ENCODE measurements at places on chromosomes 1 and 21. TPM values are rescaled to one million over a fixed set of nuclear protein-coding genes. Genes with fewer than 3 reads are reported as not detected.

Gene MAP3K7CL
- total RNA-seq, result 2.4 TPM

- no peak for DNase-seq
Observed at GRCh38 chr1:31243501-31244286, 4.0 kb upstream of the NKAIN1 start.

DNA sequence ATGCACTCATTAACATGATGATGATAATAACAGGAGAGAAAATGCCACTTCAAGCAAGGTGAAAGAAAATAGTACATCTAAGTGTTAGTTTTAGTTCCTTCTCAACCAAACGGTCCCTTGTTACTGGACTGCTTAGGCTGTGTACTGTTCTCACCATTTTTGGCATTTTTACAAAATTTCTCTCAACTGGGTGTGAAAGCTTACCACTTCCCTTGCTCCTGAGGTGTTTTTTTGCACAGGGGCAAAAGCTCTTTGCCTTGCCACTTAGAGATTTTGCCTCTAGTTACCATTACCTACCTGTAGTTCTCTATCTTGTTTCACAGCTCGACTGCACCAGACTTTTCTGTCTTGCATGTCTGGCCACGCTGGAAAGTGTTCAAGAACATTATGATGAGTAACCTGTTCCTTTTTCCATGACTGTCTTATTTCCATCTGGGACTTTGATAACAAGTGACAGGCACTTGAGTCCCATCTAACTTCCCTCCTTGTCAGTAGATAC is 10.7 kb downstream of the NEK7 start:
- DNase-seq, result peak; percentile 61

Gene NR1I3
- total RNA-seq, result not detected

DNA sequence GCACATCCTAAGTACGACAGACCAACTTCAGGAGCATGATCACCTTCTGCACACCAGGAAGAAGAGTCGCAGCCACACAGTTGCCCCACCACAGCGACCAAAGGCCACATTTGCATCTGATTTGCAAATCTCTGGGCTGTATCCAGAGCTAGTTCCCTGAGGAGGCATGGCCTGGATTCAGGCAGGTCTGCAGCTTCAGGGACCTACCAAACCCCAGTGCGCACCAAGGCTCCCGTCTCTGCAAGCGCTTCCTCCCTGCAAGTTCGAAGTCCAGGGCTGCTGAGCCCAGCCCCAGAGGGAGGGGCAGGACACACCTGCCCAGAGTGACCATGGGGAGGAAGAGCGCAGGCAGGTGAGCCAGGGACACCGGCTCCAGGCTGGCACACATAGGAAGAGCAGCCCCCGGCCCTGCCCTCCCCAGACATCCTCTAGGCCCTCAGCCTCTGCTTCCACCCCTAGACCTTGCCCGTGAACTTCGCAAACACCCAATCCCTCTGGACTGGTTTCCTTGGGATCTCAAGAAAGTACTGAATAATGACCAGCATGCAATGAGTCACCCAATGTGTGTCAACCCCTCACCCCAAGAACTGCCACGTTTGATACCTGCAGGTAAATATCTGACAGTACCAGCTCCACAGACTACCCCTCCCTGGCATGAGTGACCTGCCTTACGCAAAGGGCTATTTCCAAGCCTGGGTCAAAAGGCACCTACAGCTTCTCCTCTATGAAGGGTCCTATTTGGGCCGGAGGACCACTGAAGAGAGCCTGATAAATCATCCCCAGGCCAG is 36.8 kb downstream of the CASZ1 start:
- DNase-seq, result no peak

- DNase-seq, result no peak
Observed at GRCh38 chr1:52332411-52332810, 33.6 kb downstream of the CC2D1B start.

DNA sequence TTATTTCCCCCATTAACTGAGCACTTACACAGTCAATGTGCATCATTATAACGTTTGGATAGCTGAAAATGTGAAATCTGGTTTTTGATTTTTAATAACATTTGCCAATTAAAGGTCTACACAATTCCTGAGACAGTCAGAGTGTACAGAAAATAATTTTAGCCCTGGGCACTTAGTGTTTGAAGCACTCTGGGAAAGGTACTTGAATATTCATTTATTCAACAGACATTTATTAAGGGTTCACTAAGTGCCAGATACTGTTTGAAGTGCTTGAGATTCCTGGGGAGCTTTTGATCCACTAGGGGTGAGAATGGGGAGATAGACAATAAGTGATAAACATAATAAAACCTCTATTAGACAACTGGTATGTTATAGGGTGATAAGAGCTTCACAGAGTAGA is 141.8 kb downstream of the DISC1 start:
- no peak for DNase-seq

GRCh38 chr1:67745875-67746698 is 61.1 kb downstream of the GADD45A start:
- DNase-seq, result no peak

DNA sequence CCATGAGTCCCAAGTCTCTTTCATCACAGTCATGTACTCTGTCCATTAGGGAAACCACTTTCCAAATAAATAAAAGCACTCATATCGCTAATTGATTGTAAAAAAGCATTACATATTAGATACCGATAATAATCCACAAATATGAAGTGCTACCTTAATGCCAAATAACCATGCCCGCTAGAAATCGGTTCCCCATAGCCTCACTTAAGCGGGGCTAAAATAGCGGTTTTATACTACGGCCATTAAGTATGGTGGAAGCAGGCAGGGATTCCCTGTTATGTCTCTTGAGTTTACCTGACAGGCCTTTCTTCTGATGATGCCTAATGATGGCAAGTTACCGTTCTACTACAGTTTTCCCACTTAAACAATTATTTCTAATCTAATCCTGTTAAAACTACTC is 3.9 kb downstream of the ELK4 start:
- no peak for DNase-seq

Gene PKP1
- total RNA-seq, result not detected

GRCh38 chr21:37398697-37399096 is 32.1 kb downstream of the DYRK1A start:
- DNase-seq, result no peak

Gene TMEM79
- total RNA-seq, result 12.0 TPM

DNA sequence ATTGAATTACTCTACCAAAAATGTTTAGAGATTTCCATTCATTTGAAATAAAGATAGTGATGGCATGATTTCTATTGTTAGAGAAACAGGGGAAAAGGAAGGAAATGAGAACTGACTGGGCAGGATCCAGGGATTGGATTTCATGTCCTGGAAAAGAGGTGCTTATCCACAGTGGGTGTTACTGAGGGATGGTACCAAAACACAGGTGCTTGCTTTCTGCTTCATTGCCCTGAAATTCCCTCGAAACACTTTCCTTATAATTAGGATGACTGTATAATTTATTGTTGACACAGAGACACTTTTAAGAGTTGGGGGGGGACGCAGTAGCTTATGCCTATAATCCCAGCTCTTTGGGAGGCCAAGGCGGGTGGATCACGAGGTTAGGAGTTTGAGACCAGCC is 185.0 kb upstream of the KCNK2 start:
- no peak for DNase-seq

GRCh38 chr21:41431788-41432548 is 5.9 kb downstream of the MX1 start:
- no peak for DNase-seq

Gene SPRR2E
- not detected for total RNA-seq

Gene KRTAP11-1
- total RNA-seq, result not detected

Gene CD247
- 169 TPM for total RNA-seq

DNA sequence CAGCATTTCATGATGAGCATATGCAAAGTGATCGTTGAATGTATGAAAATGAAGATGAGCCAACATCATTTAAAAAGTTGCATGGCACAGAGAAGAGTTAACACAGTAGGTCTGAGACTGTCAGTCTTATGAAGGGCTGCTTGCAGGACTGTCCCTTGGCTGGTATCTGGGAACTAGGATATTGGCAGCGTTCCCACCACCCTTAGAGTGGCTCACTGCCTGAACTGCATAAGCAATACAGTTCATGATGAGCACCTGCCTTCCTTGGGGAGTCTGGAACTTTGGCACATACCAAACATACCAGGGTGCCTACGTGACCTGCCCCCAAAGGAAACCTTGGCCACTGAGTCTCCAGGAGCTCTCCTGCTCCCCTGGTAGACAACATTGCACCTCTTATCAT is 161.8 kb downstream of the DSCAM start:
- no peak for DNase-seq

GRCh38 chr1:2781627-2782026 is 19.9 kb downstream of the TTC34 start:
- DNase-seq, result no peak

- no peak for DNase-seq
Observed at GRCh38 chr1:185850366-185850765, 116.2 kb downstream of the HMCN1 start.

Gene AHCYL1
- 44.8 TPM for total RNA-seq

GRCh38 chr21:34986561-34987500 is 62.3 kb downstream of the RUNX1 start:
- peak; percentile 81 for DNase-seq

DNA sequence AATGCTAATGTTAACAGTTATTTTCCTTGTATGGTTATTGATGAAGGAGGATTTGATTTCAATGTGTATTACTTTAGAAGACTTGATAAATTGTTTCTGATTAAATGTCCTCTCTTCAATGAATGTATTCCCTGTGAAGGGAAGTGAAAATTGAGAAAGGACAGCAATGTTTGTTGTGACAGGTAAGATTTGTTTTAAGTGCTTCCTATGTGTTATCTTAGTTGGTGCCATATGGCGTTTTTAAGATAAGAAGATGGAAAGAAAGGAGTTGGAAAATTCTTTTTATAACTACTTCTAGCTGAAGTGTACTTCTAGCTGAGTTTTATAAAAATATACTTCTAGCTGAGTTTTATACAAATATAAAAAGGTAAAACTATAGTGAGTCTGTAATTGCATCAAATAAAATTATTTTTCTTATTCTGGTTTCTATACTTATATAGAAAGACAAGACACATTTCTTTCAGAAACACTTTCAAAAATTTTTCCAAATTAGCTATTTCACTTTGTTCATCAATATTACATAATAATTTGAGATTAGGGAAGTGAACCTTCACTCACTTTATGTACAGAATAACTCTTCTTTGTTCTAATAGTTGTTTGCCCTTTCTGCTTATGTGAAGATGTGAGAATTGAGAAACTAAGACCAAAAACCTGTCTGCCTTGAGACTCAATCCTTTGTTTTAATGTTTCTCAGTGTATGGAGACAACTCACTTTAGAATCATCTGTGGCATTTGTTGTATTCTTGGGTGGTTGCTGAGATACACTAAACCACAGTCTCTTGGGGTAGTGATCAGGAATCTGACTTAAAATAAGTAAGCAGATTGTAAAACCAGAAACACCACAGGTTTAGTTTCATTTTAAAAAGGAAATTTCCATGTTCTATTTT is 382.9 kb upstream of the B3GALT2 start:
- no peak for DNase-seq

DNA sequence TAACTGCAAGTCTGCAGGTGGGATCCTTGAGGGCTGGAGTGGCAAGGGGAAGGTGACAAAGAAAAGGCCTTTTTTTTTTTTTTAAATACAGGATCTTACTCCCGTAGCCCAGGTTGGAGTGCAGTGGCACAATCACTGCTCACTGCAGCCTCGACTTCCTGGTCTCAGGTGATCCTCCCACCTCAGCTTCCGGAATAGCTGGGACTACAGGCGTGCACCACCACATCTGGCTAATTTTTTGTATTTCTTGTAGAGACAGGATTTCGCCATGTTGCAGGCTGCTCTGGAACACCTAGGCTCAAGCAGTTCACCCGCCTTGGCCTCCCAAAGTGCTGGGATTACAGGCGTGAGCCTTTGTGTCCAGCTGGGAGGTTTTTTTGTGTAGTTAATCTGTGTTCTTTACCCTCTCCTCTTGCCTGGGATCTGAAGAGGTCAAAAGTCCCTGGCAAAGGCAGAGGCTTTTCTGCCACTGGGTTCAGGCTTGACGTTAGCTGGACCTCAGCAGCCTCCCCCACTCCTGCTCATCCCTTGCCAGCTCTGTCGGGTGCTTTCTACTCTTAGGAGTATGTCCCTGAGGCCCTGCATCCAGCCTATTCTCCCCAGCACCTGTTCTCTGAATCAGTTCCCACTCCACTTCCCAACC is 5.2 kb downstream of the IL6R start:
- DNase-seq, result no peak

- no peak for DNase-seq
Observed at GRCh38 chr1:221284028-221284427, 404.8 kb downstream of the HLX start.

DNA sequence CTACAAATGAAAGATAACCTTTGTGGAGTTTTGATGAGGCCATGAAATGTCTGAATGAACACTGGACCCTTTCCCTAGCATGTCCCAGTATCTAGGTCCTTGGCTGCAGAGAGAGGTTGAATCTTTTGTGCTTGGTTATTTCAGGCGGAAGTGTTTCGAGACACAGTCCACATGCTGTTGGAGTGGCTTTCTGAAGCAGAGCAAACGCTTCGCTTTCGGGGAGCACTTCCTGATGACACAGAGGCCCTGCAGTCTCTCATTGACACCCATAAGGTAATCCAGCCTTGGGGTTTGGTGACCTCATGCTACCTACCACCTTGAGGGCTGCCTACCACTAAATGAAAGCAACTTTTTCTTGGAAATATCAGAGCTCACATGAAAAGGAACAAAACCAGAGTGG is 38.9 kb upstream of the BMP8A start:
- no peak for DNase-seq

Gene FAM177B
- 0.98 TPM for total RNA-seq

- no peak for DNase-seq
Observed at GRCh38 chr1:222223010-222223409, 324.9 kb downstream of the HHIPL2 start.

Gene BSND
- not detected for total RNA-seq

- no peak for DNase-seq
Observed at GRCh38 chr1:33111965-33112364, 31.0 kb downstream of the AZIN2 start.

DNA sequence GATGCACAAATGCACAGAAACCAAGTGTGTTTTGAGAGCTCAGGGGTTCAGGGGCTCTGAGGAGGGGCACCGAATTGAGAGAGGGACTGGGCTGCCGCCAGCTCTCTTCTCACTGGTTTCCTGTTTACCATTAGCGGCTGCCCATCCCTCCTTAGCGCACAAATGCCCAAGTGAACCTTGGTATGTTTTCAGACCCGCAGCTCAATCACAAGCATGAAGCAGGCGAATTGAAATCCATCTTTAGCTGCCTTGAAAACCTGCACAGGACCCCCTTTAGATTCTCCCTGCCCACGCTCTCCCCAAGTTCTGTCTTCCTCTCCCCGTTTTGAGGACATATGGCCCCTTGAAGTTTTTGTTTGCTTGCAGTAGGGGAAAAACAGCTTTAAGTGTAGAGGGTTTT is 61.1 kb upstream of the ACOT11 start:
- DNase-seq, result peak; percentile 53

Gene CFHR2
- not detected for total RNA-seq

DNA sequence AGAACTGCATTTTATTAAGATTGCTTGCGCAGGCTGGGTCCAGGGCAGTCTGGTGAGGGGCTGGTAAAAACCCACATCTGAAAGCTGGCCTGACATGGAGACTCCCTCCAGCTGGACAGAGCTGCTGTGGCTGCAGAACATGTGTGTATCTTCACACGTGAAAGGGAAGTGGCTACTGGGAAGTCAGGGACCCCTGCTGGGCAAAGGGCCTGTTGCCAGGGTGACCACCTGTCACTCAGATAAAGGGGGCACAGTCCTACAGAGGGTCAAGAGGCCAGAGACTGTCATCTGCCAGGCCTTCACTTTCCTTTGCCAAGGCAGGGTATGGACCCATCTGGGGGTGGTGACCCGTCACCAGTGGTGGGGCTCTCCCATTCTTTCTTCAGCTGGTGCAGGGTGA is 17.5 kb downstream of the NKAIN1 start:
- no peak for DNase-seq

Measured in natural killer cell treated with Interleukin-12 subunit alpha and Interleukin-12 subunit beta and Interleukin-15 and Interleukin-18, amount 100 ng/mL, for 72 hours (primary cell).